ENCODE measurements at places on chromosomes 1 and 21.
A peak's percentile ranks its signal among the peaks of the same experiment; 100 is the strongest.

DNA sequence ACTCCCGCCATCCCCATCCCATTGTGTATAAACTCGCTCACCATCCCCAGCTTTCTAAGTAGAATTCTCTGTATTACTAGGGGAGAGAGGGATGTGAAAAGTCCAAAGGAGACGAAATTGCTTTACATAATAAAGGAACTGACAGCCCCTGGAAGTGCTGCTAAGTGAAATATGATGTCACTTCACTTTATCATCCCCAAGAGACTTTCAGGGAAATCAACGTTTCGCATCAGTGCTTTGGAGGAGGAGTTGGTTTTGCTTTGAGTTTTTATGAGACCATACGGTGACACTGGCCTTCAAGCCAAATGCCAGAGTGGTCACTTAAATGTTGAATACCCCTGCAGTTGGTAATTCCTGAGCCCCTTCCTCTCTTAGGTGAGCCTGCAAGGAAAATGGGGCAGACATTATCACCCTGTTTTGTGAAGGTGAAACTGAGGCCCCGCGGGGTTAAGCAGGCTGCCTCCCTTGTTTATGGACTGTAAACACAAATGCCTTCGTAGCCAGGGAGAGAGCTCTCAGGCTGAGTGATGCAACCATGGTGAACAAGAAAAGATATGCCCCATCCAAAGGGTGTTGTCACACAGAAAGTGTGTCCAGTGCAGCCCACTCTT is 58.4 kb upstream of the KAZN start:
- no peak for DNase-seq

- DNase-seq = no peak
Observed at GRCh38 chr1:153623101-153623500, 4.2 kb downstream of the S100A13 start.

DNA sequence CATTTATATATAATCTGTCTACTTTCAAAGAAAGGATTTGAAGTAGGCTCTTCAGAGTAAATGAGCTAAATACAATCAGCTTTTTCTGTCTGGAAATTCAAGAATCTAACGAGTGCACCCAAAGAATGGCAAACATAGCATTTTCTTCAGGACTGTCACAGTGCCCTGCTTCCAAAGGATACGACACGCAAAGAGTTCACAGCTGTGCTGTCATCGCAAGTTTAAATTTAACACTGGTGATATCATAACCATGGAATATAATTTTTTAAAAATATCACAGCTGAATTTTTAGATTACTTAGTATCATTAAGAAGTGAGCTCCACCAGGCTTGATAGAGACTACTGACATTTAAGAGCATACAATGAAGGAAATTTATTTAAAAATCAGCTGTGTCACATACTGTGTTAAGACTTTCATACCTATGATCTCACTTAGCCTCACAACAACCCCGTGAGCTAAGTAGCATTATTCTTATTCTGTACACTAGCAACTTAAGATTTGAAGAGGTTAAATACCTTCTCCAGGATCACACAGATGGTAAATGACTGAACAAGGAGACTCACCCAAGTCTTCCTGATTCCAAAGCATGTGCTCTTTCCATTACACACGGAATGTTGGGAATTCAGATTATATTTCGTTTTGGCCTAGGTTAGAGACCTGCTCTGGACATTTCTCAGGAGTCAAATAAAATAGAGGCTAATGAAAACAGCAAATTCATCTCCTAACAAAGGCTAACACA is 46.2 kb upstream of the PRRX1 start:
- DNase-seq = no peak

DNA sequence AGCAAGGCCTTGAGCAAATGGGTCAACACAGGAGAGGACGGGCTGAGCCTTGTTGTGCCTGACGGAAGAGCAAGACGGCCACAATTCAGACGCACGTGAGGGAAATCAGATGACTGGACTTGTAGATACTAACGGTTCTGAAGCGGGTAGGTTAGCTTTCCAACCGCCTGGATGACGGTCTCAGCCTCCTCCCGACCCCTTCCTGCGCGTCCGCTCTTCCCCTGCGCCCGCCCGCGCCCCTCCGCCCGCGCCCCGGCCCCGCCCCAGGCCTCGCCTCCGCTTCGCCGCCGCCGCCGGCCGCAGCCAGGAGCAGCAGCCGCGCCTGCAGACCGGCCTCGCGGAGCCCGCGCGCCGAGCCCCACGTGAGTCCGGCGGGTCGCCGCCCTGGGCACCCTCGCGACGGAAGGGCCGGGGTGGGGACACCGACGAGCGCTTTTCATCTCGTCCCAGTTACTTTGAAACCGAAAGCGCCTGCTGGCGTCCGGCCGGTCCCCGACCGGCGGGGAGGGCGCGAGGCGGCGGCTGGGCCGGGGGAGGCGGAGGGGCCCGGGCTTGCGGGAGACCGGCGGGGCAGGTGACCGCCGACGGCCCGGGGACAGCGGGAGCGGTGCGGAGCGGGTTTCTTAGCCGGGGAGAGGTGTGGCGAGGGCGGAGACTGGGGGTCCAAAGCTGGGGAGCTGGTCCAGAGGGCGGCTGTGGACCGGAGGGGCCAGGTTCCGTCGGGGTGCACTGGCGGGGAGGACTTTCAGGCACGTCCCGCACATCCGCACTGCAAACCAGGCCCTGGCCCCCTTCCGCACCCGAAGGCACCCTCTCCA is at the start of gene TRAF5:
Gene TRAF5, plus strand, starts transcription at position 306 of the 818 bp plus-strand sequence. CDS start 26,407 bp downstream, outside the sequence.
- DNase-seq = peak; percentile 10

GRCh38 chr1:89465201-89465600 is 59.4 kb upstream of the LRRC8B start:
- no peak for DNase-seq

DNA sequence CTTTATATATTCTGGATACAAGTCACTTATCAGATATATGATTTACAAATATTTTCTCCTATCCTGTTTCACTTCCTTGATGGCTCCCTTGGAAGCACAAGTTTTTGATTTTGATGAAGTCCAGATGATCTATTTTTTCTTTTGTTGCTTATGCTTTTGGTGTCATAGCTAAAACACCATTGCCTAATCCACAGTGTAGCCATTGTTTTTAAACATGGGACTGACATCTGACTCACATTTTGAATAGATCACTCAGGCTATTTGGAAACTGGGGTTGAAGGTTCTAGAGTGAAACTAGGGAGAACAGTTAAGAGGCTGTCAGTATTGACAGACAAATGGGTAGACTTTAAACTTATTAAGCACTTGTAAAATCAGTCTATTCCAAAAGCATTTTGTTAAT is 16.6 kb downstream of the AK4 start:
- no peak for DNase-seq

- no peak for DNase-seq
Observed at GRCh38 chr1:24970399-24970753, 40.3 kb upstream of the RUNX3 start.
